ENCODE measurements at places on chromosomes 3 and 15.
A peak's percentile ranks its signal among the peaks of the same experiment; 100 is the strongest.

DNA sequence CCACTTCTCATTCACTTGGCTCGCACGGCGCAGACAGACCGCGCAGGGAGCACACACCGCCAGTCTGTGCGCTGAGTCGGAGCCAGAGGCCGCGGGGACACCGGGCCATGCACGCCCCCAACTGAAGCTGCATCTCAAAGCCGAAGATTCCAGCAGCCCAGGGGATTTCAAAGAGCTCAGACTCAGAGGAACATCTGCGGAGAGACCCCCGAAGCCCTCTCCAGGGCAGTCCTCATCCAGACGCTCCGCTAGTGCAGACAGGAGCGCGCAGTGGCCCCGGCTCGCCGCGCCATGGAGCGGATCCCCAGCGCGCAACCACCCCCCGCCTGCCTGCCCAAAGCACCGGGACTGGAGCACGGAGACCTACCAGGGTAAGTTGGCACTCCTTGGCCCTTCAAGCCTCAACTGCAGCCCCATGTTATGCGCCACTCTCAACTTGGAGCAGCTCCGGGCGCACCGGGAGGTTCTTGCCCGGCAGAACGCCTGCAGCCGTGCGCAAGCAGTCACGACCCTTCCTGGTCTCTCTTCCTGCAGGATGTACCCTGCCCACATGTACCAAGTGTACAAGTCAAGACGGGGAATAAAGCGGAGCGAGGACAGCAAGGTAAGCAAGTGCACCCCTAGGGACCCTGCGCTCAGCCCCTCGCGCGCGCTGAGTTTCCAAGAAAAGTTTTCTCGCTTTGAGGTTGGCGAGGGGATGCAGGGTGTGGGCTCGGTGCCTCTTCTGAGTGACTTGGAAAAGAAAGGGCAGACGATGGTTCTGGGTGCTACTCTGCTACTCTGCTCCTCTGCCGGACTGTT, at the start of gene BHLHE40:
BHLHE40 (plus strand) TSS at position 10 of the 801 bp plus-strand sequence; CDS start at position 292, 282 bp downstream.
- no peak for DNase-seq

GRCh38 chr15:84741121-84741520, 7.3 kb upstream of the ZNF592 start:
- DNase-seq = no peak

- DNase-seq = no peak
These were observed 13.9 kb downstream of the CEP152 start for GRCh38 chr15:48796930-48797329.

- DNase-seq = peak; percentile 61
These were observed at the start of gene ABHD14A for GRCh38 chr3:51974963-51975851. ABHD14A (plus strand) TSS chr3:51975064; CDS start chr3:51975136, 72 bp downstream.

GRCh38 chr3:42441791-42442190, 31.4 kb upstream of the LYZL4 start:
- no peak for DNase-seq

DNA sequence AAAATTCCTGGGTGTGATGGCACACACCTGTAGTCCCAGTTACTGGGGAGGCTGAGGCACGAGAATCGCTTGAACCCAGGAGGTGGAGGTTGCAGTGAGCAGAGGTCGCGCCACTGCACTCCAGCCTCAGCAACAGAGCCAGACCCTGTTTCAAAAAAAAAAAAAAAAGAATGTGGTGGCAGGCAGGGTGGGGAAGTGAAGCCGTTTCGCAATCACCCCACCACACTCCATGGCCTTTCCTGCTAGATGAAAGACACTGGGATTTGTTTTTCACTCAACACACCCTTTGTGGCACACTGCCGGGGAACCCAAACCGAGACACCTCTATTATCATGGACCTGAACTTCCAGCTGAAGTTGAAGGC, 172.4 kb upstream of the IQSEC1 start:
- no peak for DNase-seq

DNA sequence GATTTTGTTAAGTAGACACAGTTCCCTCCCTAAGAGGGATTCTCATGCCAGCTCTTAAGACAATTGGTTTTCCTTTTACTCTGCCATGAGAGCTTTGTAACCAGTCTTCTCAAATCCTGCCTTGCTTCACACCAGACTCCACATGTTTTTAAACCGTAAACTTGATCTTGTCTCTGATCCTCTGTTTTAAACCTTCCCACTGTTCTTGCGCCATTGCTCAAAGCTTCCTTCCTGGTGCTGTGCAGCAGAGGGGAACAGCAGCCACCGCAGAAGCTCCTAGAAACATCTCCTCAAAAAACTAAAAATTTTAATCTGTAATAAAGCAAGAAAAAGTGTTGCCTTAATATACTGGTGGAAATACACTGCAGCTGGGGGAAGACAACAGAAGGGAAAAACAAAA, 154.5 kb upstream of the SATB1 start:
- DNase-seq = no peak

All from NCI-H146 (cell line).